Uterus (tissue), 4 donors: ENCODE measurements at places on chromosomes 5 and 9. TPM values are rescaled to one million over a fixed set of nuclear protein-coding genes. Genes with fewer than 3 reads are reported as not detected.

The UBE2QL1 gene
- total RNA-seq, result 0.34 TPM

The RLN2 gene
- not detected for total RNA-seq

The CERCAM gene
- 25.1 TPM for total RNA-seq

The PCDHA12 gene
- 9.4 TPM for total RNA-seq

The SARDH gene
- total RNA-seq, result 14.1 TPM

The TERT gene
- not detected for total RNA-seq
